ENCODE measurements at places on chromosomes 3 and 15.

DNA sequence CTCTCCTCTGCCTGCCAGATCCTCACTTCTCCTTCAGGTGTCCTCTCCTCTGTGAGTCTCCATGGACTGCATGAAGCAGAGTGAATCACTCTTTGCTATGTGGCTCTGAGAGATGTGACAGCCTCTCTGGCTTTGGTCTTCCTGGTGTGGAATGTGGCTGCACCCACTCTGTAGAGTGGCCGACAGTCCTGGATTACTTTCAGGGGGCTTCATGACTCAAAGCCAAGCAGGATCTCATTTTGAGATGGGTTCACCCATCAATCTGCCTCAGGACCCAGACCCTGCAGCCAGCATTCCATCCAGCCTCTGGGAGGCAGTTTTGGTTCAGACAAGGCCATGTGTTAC, 221.9 kb upstream of the LYSMD4 start:
- DNase-seq: no peak

DNA sequence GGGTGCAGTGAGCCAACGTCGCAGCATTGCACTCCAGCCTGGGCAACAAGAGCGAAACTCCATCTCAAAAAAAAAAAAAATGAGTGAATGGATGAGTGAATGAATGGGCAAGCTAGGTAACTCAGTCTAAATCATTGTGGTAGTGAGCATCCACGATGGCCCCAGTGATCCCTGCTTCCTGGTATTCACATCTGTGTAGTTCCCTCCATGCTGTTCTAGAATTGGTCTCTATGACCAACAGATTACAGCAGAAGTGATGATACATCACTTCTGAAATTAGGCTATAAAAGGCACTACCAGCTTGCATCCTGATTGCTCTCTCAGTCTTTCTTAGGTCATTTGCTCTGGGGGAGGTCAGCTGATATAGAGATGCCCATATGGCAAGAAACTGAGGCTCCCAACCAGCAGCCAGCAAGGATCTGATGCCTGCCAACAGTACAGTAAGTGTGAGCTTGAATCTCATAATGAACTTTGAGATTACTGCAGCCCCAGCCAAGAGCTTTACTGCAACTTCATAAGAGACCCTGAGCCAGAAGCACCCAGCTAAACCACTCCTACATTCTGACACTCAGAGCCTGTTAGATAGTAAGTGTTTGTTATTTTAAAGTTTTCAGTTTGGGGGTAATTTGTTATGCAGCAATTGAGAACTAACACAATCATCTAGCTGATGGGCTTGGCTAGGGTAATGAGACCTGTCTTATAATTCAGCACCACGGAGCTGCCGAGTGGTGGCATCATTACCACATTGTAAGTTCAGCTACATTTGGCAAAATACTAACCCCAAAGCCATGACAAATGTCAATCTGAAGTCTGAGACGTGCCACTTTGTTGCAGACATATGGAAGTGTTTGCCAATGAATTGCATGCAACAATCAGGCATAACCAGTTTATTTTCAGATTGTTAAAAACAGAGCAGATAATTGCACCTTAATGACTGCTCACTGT, 53.0 kb downstream of the KLHL6 start:
- DNase-seq: no peak

DNA sequence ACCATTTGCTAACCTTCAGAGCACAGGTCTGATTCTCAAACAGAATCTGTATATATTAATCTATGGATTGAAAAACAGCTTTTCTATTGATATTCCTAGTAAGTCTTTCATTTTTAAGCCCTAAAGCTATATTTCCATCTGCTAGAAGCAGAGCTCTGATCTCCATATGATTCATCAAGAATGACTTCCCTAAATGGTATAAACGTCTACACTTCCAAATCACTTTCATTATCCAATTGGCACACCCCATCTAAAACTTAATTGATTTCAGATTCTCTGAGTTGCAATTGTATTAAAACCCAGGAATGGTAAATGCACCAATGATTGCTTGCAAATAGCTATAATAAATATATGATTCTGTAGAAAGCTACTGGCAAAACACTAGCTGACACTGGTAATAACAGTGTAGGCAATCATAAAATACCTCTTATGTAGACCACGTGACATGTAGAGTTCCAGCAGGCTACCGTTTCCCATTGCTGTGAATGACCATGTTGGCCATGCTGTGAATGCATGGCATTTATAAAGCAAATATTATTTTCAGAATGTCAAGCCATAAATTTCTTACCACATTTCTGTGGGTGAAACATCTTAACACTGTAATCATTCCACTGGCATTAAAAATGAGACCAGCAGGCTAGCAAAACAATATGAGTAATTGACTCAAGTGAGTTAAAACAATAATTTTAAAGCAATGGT, 226.0 kb downstream of the ZMAT3 start:
- no peak for DNase-seq

DNA sequence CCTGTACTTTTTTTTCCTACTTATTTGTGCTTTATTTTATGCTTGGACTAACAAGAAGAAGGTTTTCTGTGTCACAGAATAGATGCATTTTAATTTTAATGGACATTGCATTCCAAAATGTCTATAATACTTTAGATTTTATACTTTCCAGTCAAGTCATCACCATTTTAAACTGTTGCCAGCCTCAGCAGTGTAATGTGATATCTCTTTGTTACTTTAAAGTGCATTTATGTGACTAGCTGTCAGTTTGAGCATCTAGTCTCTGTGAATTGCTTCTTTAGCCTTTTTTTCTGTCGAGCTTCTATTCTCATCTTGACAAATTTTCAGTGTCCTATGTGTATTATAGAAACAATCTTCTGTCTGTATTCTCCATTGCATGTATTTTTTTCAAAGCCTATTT, 511.4 kb upstream of the CBLB start:
- DNase-seq: no peak

GRCh38 chr15:85772668-85773067, 22.1 kb downstream of the KLHL25 start:
- no peak for DNase-seq

- DNase-seq: no peak
Observed at GRCh38 chr3:96027718-96028117, 786.7 kb upstream of the EPHA6 start.

GRCh38 chr3:128133273-128133883, 9.8 kb upstream of the RUVBL1 start:
- peak; percentile 61 for DNase-seq

GRCh38 chr3:49028673-49029562, at the start of gene IMPDH2:
TSS of gene IMPDH2 (minus strand) at chr3:49029398. CDS start at chr3:49029350, 48 bp downstream.
- DNase-seq: peak; percentile 92

GRCh38 chr15:35444557-35445204, 101.3 kb downstream of the DPH6 start:
- DNase-seq: peak; percentile 45

GRCh38 chr3:46168583-46169345, 39.3 kb downstream of the CCR1 start:
- DNase-seq: no peak

DNA sequence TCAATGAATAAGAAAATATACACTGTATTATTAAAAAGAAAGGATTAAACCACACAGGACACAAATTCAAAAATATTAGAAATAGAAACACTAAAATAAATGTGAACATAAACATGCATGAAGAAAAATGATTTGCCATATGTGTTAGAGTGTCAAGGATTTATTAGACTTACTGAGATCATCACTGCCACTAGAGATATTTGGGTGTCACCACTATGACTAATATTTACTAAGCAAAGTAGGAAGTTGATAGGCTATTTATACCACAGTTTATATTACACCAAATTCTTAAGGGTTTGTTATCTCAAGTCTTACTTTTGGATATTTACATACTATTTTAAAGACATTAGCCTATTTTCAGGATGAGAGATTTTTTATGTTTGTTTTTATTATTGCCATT, 575.0 kb upstream of the SGO1 start:
- no peak for DNase-seq
